ENCODE measurements at places on chromosomes 3 and 15.

DNA sequence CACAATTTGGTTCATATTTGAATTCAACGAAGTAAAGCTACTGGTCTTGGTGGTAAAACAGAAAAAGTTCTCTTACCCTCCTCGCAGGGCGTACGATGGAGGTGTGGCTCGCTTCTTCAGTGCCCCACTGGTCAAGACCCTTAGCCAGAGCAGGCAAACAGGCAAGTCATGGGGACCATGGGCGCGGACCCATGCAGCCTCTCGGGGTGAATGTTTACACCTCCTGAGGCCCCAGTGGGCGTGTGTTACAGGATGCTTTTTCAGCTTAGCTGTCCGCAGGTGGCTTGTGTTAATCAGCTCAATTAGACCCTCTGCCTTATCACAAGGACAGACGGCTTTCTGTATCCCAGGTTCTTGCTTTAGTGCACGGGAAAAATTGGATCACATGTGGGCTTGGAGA lies 991.8 kb downstream of the GBE1 start:
- DNase-seq = no peak

DNA sequence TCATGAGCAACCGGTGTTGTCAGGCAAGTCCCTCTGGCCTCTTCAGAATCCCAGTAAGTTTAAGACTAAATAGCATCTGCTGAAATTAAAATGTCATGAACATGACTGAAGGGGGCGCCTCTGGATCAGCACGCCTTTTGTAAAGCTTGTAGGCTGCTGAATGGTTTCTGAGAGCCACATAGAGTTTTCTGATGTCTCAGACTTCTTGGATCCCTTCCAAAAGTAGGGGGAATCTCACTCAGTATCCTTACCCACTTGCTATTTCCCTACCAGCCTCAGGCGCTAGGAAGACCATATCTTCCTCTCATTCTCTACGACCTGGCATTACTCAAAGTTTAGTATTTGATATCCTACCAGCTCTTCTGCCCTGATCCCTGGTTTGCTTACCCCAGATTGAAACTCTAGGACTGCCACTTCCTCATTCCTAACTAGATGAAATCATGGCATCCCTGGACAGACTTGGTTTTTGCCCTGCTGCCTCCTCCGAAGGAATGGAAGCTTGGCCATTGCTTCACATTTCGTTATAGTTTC lies 62.7 kb upstream of the CD47 start:
- peak; percentile 17 for DNase-seq

GRCh38 chr3:124810970-124811369 lies 76.2 kb downstream of the ITGB5 start:
- DNase-seq = no peak

GRCh38 chr3:58068122-58068809 lies 60.0 kb downstream of the FLNB start:
- DNase-seq = no peak

DNA sequence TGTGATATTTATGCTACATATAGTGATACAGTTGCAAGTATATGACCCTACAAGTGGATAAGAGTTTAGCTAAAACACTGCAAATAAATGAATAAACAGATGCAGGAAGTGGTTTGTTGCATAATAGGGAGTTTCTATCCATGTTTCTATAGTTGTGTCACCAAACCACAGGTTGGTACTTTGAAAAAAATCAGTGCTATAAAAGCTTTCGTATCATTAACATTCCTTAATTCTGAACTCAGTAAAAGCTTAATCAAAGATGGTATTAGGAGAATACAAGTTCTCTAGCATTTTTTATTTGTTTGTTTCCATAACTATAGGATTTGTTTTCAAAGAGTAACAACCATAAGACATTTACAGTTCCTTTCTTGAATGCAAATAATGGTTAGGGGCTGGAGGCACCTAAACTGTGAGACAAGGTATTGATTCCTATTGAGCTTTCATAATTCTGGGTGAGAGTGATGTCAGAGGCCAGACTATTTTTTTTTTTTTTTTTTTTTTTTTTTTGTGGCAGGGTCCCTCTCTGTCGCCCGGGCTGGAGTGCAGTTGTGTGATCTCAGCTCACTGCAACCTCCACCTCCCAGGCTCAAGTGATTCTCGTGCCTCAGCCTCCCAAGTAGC lies 29.6 kb downstream of the CPOX start:
- DNase-seq = no peak

DNA sequence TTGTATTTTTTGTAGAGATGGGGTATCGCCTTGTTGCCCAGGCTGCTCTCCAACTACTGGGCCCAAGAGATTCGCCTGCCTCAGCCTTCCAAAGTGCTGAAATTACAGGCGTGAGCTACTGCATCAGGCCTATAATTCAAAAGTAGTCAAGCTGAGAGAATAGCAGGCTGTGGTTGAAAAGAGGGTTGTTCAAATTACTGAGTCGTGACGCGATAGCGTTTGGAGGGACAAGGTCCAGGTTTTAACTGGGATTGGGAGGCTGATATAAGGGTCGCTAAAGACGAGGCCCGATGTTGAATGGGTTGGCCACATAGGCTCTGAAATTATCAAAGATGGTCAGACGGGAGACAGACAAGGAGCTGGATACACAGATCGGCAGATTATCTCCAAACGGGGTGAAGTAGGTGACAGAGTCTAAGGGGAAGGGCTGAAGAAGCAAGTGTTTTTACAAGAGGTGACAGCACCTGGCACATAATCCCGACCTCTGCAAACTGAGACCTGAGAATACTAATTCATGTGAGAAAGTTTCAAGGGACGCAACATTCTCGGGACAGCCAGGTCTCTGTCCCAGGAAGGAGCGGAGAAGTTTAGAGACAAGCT lies 759 bp upstream of the ARID3B start:
- peak; percentile 31 for DNase-seq

- no peak for DNase-seq
Measured at GRCh38 chr15:70142322-70143191, 44.8 kb upstream of the TLE3 start.

GRCh38 chr3:162134571-162134970 lies 638.0 kb downstream of the OTOL1 start:
- no peak for DNase-seq

DNA sequence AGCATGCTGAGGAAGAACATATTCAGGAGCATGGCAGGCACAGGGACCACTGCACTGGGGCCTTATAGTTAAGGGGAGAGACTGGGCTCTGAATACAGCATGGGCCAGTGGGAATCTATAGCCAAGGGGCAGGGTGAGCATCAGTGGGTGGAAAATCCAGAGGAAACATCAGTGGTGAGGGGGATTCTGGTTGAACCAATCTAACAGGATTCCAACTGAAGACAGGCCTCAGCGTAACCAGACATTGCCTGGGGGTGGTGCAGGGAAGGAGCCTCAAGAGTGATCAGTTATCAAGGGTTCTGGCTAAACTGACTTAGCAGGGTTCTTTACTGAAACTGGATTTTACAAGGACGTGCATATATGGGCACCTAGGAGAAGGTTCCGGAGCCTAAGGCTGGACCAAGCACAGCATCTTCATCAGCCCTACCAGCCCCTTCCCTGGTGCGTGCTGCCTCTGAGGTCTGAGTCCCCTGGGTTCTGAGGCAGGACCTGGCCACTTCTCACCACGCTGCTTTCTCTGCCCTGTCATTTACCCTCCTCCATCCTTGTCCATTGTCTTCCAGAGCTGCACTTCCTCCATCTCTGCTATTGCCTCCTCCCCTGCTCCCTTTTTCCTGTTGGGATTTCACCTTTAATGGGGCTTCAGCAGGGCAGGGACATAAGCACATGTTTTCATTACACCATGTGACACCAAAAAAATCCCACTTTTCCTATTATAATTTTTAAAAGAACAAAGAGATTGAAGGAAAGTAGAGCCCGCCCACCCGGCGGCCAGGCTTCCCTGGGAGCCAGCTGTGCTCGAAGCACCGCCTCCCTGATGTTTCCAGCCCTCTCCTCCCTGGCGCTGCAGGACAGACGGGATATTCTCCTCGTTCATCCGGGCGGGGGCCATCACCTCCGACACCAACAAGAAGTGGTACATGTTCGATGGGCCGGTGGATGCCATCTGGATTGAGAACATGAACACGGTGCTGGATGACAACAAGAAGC lies 52.1 kb downstream of the DNAH1 start:
- DNase-seq = no peak

DNA sequence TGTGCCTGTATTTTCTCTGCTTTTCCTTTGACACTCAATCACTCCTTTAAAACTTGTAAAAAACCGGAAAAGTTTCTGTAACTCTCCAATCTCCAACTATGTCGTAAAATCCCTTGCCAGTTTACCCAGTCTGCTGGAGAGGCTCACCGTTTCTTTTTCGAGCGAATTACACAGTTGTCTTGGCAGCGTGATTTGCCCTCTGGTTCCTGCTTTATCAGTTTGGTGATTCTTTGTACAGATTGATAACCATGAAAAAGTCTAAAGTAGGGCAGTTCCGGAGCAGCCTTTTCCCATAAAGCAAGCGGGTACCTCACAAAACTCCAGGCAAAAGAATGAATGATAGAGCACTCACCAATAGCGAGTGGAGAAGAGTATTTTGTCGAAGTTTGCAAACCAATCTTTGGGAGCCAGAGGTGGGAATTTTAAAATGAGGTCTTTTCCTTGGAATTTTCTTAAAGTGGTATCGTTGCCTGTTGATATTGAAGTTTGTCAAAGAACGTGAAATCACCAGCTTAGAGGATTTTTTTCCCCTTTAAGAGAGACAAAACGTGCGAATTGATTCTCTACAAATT lies at the start of gene TTC23:
Gene TTC23, minus strand, starts transcription at position 312 of the 572 bp plus-strand sequence. CDS start 20,869 bp downstream, outside the sequence.
- no peak for DNase-seq

GRCh38 chr3:6717026-6717943 lies 143.6 kb upstream of the GRM7 start:
- no peak for DNase-seq
